ENCODE measurements at places on chromosomes 12 and 14.

DNA sequence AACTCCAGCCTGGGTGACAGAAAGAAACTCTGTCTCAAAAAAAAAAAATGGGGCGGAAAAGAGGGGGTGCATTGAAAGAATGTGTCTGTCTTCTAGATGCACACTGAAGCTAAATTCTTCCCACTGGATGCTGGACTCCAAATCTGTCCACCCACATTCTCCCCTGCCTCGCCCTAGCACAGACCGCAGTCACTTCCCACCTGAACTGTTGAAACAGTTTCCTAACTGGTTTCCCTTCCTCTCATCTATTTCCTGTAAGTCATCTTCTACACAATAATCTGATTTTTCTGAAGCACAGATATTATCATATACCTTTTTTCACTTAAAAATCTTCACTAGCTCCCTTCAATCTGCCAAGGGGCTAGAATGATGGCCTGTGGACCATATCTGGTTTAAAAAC lies 1.5 kb upstream of the HCAR1 start:
- no peak for DNase-seq

- no peak for DNase-seq
Observed at GRCh38 chr12:98916106-98916505, 271.0 kb downstream of the APAF1 start.

GRCh38 chr12:118432812-118433545 lies 56.6 kb downstream of the SUDS3 start:
- no peak for DNase-seq

DNA sequence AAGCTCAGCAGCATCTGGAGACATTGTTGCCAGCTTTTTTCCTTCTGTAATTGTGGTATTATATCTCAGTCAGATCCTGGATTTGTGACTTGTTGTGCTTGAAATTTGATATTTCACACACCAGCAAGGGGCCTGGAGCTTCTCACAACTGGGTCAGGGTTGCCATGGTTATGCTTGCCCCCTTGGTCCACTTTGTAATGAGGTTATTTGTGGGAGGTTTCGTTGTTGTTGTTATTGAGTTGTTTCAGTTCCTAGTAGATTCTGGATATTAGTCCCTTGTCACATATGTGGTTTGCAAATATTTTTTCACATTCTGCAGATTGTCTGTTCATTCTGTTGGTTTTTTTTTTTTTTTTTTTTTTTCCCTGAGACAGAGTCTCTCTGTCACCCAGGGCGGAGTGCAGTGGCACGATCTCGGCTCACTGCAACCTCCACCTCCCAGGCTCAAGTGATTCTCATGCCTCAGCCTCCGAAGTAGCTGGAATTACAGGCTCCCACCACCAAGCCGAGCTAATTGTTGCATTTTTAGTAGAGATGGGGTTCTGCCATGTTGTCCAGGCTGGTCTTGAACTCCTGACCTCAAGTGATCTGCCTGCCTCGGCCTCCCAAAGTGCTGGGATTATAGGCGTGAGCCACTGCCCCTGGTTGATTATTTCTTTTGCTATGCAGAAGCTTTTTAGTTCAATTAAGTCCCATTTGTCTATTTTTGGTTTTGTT lies 80.6 kb upstream of the ETV6 start:
- no peak for DNase-seq

- DNase-seq = no peak
Observed at GRCh38 chr14:99260587-99261551, 11.1 kb downstream of the BCL11B start.

- DNase-seq = no peak
Observed at GRCh38 chr12:91370086-91370868, 187.7 kb upstream of the DCN start.

DNA sequence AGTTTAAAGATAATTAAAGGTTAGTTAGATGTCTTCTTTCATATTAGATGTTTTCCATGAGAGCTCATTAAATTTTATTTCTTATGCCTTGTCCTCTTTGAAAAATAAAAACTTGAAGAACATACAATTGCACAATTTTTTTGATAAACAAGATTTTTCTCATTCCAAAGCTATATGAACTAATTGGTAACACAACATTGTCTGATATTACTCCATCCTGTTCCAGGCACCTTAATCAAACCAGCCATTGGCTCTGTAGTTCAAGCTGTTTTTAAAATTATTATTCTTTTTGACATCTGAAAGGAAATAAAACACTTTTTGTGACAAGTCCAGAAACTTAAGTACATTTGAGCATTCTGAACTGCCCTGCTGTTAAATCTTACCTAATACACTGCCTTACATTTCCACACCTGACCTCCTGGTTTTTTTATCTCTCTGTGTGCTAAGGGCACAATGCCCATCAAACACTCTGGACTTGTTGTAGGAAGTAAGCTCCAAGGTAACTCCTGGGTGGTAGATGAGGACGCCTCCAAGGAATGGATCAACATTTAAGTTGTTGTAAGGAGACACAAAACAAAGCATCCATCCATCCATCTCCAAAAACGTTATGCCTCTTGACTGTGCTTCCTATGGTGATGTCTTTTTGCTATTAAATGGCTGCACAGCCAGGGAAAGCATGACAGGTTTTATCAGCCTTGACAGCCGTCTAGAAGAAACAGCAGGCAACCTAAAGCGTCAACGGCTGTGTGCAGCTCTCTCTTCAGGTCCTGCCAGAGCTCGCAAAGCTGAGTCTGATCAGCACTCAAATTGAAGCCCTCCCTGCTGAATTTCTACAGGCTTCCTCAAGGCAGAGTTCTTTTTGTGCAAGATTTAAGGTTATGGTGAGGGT lies 449.9 kb upstream of the FLRT2 start:
- DNase-seq = no peak

GRCh38 chr12:1830401-1830845 lies 10.1 kb downstream of the LRTM2 start:
- DNase-seq = no peak

- no peak for DNase-seq
Observed at GRCh38 chr12:51886021-51886710, 1.7 kb upstream of the ANKRD33 start.

DNA sequence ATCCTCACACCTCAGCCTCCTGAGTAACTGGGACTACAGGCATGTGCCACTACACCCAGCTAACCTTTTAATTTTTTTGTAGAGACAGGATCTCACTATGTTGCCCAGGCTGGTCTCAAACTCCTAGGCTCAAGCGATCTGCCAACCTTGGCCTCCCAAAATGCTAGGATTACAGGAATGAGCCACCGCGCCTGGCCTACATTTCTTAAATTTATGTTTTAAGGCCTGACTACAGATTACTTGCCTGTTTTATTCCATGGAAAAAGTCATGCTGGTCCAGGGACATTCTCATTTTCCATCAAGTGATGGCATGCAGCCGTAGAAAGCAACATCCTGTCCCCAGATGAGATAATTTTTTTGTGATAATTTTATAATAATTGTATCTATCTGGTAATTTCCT lies 6.1 kb downstream of the CD9 start:
- no peak for DNase-seq

- no peak for DNase-seq
Observed at GRCh38 chr14:20682127-20682434, 2.3 kb upstream of the RNASE4 start.

- DNase-seq = no peak
Observed at GRCh38 chr12:93794738-93795137, 117.6 kb downstream of the CRADD start.

GRCh38 chr12:14200598-14200997 lies 164.9 kb upstream of the ATF7IP start:
- DNase-seq = no peak
